Muscle of arm (tissue), 14 donors: ENCODE measurements at places on chromosomes 11 and 22.

DNA sequence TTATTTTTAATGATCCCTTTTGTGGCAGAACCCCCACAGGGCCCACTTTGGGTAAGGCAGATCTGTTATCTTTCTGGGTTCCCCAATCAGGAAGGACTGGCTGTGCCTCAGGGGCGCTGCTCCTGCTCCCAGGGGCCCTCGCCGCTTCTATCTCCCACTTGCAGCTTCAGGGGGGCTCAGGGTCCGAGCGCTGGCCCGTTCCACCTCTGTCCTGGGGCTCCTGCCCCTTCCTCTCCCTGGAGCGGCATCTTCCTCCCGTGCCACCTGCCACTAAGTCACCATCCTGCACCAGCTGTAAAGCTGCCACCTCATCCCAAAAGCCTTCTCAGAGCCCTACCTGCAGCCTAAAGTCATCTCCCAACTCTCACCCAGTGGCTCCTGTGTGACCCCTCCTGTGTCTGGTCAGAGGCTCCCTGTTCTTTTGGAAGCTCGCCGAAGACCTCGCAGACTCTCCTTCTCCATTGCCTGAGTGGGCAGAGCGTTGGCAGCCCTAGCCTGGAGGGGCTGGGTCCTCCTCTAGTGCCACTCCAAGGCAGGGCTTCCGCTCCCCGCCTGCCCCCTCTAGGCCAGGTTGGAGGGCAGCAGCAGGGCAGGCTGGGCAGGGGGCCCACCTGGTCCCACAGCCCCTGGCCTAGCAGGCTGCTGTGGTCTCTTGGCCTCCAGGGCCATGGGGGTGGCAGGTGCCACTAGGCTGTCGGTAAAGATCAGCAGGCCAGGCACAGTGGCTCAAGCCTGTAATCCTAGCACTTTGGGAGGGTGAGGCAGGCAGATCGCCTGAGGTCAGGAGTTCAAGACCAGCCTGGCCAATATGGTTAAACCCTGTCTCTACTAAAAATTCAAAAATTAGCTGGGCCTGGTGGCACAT lies 106.7 kb downstream of the MORC2 start:
- no peak for DNase-seq

GRCh38 chr11:71210861-71211260 lies 41.5 kb downstream of the SHANK2 start:
- DNase-seq, result no peak

DNA sequence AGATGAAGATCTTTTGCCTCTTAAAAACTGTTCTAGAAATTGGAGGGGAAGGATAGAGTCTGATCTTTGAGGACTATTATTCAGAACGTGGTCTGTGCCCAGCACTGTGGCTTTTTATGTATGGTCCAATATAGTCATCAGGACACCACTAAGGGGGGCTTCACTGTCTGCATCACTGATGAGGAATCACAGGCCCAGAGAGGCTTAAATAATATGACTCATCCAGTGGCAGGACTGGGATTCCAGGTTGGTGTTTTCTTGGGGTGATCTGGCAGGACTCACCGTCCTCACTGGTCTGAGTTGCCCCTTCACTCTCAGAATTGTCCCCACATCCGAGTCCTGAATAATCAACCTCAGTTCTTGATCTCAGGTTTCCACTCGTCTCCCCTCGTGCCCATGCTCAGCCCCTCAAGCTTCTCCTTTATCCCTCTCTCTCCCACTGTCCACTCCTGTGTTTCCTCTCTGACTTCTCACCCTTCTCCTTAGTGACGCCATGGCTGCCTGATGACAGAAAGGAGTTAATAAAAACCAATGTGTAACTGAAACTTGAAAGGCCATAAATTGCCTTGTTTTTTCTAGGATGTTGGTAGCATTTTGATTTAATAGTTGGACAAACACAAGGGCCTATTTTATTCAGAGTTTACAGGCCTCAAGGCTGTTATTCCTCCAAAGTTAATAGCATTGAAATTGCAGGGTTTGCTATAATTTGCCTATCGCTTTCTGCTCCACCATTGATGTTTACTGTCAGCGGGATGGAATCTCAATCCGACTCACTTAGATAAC lies 95.7 kb upstream of the NNMT start:
- no peak for DNase-seq

DNA sequence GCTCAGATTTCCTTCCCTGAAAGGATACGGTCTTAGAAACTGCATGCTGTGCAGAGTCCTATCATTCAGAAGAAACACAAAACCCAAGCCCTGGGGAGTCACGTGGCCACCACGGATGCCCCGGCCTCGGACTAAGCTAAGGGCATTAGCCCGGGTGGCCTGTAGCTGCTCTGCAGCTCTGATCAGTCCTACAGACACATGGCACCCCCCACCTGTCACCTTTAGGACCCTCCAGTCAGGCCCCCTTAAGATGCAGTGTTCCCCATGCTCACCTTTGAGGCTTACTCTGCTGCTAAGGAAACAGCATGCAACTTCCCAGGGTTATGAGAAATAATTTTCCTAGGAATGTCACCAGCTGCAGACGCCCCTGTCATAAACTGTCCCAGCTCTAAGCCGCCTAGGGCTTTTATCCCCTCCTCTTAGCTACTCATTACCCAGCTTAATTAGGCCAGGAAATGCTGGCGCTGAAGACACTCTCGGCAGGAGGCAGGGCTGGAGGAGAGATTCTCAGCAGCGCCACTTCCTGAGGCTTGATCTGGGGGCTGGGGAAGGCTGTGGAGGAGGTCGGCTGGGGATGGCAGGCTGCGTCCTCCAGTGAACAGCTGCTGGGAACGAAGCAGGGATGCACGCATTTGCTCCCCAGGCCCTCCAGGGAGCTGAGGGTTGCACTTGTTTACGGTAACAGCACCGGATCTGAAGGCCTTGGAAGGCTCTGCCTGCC lies 47.2 kb upstream of the ADA2 start:
- DNase-seq, result peak; percentile 49

DNA sequence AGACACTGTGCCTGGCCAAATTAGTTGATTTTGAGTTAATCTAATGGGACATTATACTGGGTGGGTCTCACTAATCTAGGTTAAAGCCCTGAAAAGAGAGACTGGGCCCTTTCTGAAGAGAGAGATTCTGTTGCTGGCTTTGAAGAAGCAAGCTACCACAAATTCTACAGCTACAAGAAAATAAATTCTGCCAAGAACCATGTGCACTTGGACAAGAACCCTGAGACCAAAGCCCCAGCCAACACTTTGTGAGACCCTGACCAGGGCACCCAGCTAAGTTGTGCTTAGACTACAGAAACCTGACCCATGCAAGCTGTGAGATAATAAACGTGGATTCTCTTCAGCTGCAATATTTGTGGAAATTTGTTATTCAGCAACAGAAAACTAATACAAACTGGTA lies 20.1 kb upstream of the SPON1 start:
- DNase-seq, result no peak

- peak; percentile 61 for DNase-seq
Measured at GRCh38 chr11:3775736-3776406, 21.5 kb downstream of the NUP98 start.

- peak; percentile 30 for DNase-seq
Measured at GRCh38 chr11:24496736-24497725, at the start of gene LUZP2. Gene LUZP2 (plus strand): TSS chr11:24497053.

DNA sequence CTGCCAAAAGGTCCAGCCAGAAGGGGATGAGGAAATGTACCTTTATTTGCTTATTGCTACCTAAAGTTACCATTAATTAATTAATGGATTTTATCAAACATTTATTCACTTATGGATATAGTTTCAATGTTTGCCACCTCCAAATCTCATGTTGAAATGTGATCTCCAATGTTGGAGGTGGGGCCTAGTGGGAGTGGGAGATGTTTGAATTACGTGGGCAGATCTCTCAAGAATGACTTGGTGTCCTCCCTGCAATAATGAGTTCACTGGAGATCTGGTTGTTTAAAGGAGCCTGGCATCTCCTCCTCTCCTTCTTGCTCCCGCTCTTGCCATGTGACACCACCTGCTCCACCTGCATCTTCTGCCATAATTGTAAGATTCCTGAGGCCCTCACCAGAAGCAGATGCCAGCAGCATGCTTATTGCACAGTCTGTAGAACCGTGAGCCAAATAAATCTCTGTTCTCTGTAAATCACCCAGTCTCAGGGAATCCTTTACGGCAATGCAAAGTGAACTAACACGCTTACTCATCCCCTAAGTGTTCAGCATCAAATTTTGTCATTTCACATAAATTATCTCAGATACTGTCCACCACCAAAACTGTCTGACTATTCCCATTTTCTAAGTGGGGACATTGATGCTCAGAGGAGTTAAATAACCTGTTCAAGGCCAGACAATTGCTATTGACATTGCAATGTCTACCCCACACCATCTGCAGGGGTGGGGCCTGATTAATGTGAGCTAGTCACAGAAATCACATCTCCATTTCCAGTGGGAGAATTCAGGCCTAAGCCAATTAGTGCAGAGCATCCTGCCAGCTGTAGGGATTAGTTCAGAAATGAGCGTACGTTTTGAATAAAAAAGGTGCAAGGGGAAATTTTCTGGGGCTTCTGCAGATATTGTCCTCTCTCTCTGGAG lies 51.6 kb upstream of the SYN3 start:
- DNase-seq, result no peak

DNA sequence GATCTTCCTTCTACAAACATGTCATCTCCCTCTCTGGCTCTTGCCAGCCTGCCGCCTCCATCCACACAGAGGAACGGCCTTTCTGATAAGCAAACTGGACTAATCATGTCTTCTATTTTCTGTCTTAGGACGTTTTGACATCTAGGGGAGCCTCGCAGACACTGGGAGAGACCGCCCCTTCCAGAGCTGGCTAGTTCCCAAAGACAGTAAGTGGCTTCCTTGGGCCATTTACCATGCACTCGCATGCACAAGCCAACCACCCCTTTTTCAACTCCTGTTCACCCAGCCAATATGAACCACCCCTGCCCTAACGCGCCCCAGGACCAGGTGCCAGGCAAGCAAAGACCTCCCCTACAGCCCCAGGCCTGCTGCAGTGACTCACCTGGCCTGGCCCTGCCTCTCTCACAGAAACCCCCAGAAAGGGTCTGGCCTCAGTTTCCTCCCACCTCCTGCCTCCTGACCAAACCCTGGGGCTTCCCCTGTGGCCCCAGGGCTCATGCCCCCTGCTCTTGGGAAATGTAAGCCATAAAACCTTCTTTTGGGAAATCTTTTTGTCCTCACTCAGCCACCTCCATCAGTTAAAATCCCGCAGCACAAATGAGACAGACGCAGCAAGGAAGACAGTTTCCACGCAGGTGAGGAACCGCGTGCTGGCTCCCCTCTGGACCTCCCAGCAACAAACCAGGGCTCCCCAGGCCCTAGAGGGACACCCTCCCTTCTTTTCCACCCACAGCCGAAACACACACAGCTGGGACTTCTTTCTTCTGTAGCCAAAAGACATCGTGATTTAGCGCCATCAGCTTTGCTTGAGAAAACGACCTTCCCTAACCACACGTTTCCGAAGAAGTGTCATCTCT lies 38.5 kb downstream of the SHANK2 start:
- DNase-seq, result no peak

GRCh38 chr11:64537876-64538275 lies 53.1 kb upstream of the SLC22A12 start:
- no peak for DNase-seq

DNA sequence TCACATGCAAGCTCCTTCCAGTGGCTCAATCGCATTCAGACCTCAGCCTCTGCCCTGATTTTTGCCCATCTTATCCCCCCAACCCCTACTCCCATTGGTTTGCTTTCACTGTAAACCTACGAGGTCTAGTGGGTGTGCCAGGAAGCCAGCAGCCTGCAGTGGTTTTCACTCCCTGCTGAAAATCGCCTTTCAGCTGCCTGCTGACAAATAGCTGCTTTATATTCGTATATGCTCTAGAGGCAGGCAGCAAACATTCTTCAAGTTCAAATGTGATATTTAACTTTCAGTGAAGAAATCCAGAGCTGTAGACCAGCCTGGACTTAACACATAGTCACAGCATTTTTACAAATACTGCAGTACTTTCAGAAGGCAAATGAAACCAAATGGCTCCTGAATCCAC lies 92.8 kb upstream of the APOA1 start:
- DNase-seq, result peak; percentile 51

GRCh38 chr22:40512426-40513136 lies 123.9 kb downstream of the MRTFA start:
- DNase-seq, result peak; percentile 35

- DNase-seq, result no peak
Measured at GRCh38 chr11:65147352-65148075, 13.2 kb upstream of the SYVN1 start.

GRCh38 chr22:24681236-24681635 lies 78.2 kb downstream of the GGT1 start:
- DNase-seq, result no peak

DNA sequence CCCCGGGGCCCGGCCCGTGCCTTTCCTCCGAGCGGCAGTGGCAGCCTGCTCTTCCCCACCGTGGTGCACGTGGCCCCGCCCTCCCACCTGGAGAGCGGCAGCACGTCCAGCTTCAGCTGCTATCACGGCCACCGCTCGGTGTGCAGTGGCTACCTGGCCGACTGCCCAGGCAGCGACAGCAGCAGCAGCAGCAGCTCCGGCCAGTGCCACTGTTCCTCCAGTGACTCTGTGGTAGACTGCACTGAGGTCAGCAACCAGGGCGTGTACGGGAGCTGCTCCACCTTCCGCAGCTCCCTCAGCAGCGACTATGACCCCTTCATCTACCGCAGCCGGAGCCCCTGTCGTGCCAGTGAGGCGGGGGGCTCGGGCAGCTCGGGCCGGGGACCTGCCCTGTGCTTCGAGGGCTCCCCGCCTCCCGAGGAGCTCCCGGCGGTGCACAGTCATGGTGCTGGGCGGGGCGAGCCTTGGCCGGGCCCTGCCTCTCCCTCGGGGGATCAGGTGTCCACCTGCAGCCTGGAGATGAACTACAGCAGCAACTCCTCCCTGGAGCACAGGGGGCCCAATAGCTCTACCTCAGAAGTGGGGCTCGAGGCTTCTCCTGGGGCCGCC lies 11.9 kb downstream of the C22orf31 start:
- no peak for DNase-seq

DNA sequence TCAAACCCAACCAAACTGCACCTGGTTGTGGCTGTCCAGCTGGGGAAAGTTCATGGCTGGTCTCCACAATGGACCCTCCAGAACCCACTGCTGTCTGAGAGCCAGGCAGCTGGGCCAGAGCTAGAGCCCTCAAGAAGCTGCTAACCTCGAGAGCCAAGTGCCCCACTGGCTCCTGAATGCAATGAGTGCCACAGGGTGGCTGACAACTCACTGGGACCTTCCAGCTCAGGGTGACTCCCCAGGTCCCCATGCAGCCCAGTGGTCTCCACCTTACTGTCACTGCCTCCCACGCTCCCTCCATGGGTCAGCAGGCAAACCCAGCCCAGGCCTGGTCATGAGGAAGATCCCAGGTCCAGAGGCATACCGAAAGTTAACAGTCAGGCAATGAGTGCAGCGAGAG lies 8.0 kb upstream of the CHST1 start:
- no peak for DNase-seq

DNA sequence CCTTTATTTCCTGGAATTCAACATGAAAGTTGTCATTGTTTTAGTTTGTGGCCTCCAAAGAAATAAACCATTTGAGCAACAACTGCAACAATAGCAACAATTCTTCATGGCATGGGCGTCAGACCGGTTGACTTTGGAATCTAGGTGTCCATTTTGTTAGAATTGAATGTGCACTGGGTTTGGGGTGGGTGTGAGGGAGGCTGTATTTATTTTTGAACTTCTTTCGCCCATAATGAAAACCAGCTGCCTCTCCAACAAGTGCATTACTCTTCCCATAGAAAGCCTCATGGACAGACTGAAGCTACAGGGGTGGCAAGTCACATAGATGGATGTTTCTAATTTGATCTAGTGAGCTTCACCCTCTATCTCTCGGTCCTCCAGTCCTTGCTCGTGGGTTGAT lies 85.4 kb downstream of the ADAMTS15 start:
- no peak for DNase-seq

- DNase-seq, result peak; percentile 82
Measured at GRCh38 chr11:119592642-119593041, 136.4 kb downstream of the NECTIN1 start.
